ENCODE measurements at places on chromosomes 7 and 10.

DNA sequence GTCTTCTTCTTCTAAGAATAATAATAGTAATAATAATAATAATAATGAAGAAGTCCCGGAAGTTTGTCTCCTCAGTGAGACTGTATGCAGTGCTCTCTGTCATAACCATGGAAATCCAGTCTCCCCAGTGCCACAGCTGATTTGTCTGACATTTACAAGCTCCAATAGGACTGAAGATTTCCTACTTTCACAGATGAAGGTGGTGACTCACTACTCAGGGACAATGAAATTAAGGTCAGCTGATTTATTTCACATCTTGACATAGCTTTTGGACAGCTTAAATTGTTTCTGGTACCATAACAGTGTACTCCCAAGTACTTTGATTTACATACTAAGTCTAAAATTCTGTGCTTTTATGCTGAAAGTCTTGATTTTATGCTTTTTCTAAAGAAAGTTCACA is 6.9 kb downstream of the CELF2 start:
- no peak for DNase-seq

DNA sequence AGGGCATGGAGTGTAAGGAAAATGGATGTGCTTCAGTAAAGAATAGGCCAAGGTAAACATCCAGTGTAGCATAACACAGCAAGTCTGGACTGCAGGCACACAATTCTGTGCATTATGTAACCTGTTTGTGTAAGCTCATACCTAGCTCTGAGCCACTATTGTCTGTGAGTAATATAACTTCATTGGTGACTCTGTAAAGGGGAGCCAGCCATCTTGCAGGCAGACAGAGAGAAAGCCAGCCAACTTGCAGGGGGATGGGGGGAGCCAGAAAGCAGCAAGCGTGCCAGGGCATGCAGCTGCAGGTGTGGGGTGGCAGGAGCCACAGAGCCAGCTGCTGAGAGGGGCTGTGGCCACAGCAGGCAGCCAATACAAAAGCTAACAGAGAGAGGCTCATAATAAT is 449.2 kb downstream of the IPMK start:
- DNase-seq, result peak; percentile 78

GRCh38 chr10:130708465-130709070 is 572.4 kb downstream of the GLRX3 start:
- DNase-seq, result no peak

DNA sequence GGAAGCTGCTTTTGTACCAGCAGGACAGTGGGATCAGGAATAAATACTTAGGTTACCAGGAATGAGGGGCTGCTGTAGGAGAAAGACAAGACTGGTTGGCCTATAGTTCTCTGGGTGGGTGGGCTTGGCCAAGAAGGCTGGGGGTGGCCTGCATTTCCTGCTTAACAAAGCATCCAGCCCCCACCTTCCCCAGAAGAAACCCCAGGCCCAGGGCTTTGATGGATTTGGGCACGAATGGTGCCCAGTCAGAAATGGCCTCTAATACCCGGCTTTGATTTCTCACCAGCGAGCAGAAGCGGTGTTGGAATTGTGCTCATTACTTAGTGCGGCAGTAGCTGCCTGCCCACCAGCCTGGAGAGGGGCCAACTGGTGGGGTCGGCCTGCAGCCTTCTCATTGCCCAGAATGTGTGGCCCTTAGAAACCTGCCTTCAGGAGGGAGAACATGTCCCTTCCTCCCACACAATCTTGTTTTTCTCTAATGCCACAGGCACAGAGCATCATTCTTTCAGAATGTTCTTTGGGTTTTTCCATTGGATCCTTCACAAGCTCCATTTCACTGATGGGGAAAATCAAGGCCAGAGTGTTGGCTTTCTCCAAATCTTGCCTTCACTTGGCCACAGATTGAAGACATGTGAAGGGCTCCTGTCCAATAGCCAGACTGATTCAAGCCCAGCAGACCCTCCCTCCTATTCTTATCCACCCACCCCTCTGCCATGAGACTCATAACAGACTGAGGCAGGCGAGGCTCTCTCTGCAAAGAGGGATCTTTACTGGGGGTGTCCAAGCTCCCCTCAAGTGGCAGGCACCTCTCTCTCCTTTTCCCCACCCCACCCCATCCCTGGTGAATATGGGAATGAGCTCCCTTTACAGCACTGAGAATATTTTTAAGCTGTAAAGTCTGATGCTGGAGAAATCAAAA is 2.5 kb downstream of the UNC5B start:
- no peak for DNase-seq

GRCh38 chr10:110023785-110024465 is 16.1 kb downstream of the ADD3 start:
- no peak for DNase-seq

GRCh38 chr7:36192877-36193276 is 39.8 kb downstream of the EEPD1 start:
- DNase-seq, result no peak

DNA sequence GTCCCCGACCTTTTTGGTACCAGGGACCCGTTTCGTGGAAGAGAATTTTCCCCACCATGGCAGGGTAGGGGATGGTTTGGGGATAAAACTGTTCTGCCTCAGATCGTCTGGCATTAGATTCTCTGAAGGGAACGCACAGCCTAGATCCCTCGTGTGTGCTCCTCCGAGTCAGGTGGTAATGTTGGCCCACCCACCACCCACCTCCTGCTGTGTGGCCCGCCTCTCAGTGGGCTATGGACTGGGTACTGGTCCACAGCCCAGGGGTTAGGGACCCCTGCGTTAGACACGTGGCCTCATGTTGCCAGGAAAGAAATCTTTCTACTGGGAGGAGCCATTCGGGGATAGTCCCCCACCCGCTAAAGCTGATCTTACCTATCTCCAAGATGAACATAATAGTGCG is 27.0 kb downstream of the PFKFB3 start:
- DNase-seq, result no peak

GRCh38 chr10:118980135-118980865 is 49.2 kb upstream of the NANOS1 start:
- no peak for DNase-seq

GRCh38 chr7:143148050-143148449 is 16.2 kb downstream of the PIP start:
- DNase-seq, result no peak

DNA sequence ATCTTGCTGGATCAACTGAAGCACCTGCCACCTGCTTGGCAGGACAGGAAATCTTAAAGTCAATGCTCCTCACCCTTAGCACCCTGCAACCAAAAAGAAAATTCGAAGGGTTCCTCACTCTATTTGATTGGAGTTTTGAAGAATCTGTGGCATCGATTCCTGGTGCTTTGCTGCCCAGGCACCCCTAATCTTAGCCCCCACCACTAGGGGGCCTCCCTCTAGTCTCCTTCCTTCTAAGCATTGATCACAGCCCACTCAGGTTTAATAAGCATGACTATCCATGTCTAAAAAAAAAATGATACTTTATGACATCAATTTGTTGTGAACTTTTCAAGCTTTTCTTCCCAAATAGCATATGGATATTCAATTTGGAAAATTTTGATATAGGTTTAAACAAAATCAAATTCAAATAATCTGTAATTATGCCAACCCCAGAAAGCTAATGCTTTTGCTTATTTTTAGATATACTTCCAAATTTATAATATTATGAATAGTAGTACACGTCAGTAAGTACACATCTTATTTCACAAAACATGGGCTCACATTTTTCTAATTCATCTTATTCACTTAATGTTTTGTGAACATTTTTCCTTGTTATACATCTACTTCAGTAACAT is 45.3 kb downstream of the NRG3 start:
- DNase-seq, result no peak

- DNase-seq, result no peak
Measured at GRCh38 chr10:30709700-30710358, 80.3 kb upstream of the LYZL2 start.

DNA sequence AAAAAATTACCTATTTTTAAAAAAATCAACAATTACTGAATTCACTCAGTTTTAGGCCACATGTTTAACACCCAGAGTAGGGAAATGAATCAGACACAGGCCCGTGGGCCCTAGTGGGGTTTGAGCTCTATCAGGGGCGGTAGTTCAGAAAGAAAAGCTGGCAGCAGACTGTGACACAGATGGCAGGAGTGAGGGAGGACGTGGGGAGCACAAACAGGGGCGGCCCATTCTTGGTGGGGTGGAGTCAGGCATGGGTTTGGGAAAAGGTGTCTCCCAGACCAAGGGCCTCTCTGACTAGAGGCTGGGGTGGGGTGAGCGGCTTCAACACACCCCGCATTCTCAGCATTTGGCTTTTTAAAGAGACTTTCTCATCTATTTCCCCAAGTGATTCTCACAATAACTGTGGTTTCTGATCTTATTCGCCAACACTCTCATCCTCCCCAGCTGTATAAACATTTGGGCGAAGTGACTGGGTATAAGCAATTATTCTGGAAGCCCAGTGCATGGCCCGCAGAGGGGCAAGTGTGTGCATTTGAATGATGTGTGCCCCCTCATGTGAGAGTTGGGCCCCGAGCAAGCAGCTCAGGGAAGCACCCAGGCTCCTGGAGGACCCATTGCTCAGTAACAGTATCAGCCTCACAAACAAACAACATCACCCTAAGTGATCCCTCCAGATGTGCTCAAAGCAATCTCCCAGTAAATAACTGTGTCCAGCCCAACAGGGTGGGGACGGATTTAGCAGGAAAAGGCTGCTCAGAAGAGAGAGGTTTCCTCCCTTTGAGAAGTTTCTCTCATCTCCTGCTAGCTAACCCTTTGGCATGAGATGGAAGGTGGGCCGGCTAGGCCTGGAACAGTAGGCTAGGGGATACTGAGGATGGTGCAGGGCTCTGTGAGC is 437.6 kb upstream of the ZMIZ1 start:
- DNase-seq, result no peak

Measured in NCI-H345 (cell line).